ENCODE measurements at places on chromosomes 7 and 10.

GRCh38 chr10:4652111-4653010 lies 173.6 kb upstream of the AKR1E2 start:
- no peak for DNase-seq

DNA sequence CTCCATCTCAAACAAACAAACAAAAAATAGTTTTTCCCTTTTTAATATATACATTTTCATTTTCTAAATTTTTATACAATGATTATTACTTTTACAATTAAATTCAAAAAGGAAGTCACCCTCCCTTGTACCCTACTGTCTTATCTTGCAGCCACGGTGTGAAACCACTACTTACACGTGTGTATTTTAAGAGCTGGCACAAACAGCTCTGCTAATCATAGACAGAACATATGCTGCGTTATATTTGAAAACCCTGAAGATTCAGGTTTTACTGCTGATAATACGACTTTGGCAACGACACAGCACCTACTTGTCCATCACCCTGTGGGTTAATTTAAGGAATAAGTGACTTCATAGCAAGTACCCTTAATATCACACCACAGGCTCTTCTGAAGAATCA lies 991 bp downstream of the ANKRD61 start:
- DNase-seq, result no peak

GRCh38 chr10:127386606-127387327 lies 162.3 kb upstream of the NPS start:
- DNase-seq, result no peak

DNA sequence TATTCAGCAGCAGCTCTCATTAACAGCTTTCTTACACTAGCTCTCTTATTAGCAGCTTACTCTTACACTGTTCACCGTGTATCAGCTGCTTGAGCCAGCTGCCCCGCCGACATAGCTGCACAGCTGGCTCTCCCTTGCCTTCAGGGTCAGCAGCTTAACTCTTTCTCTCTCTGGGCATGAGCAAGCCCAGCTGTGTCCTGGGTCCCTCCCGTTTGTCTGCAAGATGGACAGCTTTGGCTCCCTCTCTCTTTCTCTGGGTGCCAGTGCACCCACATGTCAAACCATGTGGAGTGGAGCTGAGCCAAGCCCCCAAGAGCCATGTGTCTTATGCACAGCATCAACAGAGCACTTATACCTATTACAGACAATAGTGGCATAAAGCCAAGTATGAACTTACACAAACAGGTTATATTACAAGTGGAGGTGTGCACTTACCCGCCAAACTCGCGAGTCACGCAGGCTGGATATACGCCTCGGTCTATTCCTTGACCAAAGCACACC lies 35.7 kb upstream of the MTPAP start:
- DNase-seq, result peak; percentile 42

- DNase-seq, result peak; percentile 30
Measured at GRCh38 chr10:60473557-60473956, 83.9 kb upstream of the ANK3 start.

GRCh38 chr7:23679898-23680413 lies at the start of gene FAM221A:
FAM221A (plus strand) TSS chr7:23680199; CDS start chr7:23680219, 20 bp downstream.
- DNase-seq, result peak; percentile 70

- DNase-seq, result no peak
Measured at GRCh38 chr7:122515404-122515803, 183.5 kb downstream of the RNF133 start.

- DNase-seq, result peak; percentile 21
Measured at GRCh38 chr7:21568762-21569161, 25.9 kb downstream of the DNAH11 start.

GRCh38 chr10:68628576-68629127 lies 68.5 kb downstream of the TET1 start:
- DNase-seq, result no peak

- no peak for DNase-seq
Measured at GRCh38 chr7:111955616-111956015, 250.6 kb downstream of the DOCK4 start.

DNA sequence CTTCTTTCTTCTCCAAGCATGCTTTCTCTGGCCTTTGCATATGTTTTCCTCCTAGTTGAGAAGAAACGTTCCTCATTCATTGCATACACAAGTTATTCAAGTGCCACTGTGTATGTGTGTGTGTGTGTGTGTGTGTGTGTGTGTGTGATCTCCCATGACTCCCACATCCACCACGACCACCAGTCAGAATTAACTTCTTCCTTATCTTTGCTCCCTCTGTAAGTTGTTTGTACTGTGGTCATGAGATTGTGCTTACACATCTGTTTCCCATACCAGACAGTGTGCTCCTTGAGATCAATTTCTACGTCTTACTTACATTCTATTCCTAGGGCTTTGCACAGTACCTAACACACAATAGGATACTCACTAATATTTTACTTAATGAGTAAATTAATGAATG lies 22.4 kb upstream of the FAM13C start:
- DNase-seq, result no peak

- DNase-seq, result peak; percentile 49
Measured at GRCh38 chr10:60314069-60314940, 75.4 kb downstream of the ANK3 start.

GRCh38 chr10:971150-971542 lies 17.1 kb upstream of the GTPBP4 start:
- no peak for DNase-seq

- no peak for DNase-seq
Measured at GRCh38 chr10:101229266-101230182, at the start of gene LBX1. LBX1 (minus strand) TSS chr10:101229463; CDS start chr10:101228815, 648 bp downstream.

DNA sequence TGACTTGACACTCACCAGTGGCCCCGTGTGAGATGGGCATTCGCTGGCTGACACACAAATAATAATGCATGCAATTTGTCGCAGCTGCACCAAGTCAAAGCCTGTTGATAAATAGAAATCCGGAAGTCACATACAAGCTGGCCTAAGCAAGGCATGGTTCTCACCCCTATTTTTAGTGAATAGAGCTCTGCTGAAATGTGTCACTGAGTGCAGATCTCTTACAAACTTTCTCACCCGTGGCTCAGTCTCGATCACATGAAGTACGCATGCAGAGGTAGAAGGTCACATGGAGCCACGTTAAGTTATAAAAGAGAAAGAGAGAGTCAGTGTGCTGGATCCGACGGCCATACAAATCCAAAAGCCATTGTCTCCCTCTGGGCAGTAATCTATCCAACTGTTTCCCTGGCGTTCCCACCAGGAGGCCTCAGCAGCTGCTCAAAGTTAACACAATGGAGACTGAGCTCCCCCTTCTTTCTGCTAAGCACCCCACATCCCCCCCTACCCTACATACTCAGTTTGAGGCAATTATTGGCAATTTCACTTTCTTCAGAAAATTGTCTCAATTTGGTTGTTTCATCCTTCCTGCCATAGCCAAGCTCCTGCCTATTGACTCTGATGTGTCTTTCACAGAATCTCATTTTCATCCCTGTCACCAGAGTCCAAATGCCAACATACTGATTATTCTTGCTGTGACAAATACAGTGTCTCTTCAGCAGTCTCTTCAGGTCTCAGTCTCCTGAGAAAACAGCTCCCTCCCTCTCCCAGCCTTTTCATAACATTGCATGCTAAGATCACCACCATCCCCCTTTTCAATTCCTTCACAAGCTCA lies 473.3 kb upstream of the NRP1 start:
- DNase-seq, result no peak

- no peak for DNase-seq
Measured at GRCh38 chr7:147161405-147161804, 1044.8 kb downstream of the CNTNAP2 start.

DNA sequence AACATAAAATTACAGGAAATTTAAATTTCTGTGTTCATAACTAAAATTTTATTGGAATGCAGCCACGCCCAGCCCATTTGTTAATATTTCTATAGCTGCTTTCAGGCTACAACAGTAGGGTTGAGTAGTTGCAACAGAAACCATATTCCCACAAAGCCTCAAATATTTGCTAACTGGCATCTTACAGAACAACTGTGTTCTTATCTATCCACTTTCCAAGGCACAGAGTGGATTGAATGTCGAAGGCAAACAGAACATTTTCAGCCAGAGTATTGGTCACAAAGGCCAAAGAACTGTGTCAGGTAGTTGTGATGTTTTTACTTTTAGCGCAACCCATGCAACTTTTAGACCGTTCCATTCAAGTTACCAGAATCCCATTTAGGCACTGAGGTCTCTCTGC lies 51.1 kb upstream of the OPN4 start:
- DNase-seq, result no peak

GRCh38 chr7:31091924-31092434 lies 39.9 kb downstream of the ADCYAP1R1 start:
- DNase-seq, result no peak

GRCh38 chr7:114622221-114622620 lies 207.6 kb downstream of the FOXP2 start:
- no peak for DNase-seq

DNA sequence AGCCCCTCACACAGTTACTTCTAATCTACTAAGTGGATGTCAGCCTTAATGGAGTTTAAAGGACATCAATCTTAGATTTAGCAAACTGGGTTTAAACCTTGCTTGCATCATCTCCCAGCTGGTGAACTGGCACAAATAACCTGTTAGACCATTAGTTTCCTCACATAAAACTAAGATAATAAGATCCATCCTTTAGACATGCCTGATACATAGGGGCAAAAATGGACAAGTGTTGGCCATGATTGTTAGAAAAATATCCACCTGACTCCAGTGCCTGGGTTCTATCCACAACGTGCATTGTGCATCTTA lies 439.1 kb downstream of the TNS3 start:
- no peak for DNase-seq

- DNase-seq, result no peak
Measured at GRCh38 chr7:40945788-40946187, 757.1 kb downstream of the INHBA start.

DNA sequence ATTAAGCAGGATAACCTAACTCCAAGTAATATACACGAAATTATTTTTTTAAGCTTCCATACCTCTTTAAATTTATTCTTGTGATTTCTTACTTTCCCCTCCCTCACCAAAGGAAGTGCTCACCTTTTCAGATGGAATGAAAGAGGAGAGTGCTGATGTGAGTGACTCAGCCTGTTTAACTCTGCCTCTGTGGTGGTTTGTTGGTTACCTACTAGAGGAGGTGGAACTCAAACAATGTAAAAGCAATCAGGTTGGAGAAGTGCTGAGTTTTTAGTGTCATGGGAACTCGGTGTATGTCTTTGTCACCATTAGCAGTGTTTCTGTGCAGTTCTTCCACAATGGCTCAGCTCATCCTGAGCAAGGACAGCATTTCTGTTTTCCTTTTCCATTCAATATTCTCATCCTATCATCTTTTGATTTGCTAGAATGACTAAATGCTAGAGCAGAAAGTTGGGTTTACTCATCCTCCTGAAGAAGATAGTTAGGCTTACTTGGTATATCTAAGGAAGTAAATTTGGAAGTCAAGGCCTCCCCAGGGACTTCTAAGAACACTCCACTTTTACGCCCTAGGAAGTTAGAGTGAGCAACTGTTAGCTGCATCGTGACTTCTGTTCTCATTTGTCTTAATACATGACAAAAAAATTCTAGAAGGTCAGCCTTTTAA lies 6.0 kb downstream of the ADD3 start:
- no peak for DNase-seq

DNA sequence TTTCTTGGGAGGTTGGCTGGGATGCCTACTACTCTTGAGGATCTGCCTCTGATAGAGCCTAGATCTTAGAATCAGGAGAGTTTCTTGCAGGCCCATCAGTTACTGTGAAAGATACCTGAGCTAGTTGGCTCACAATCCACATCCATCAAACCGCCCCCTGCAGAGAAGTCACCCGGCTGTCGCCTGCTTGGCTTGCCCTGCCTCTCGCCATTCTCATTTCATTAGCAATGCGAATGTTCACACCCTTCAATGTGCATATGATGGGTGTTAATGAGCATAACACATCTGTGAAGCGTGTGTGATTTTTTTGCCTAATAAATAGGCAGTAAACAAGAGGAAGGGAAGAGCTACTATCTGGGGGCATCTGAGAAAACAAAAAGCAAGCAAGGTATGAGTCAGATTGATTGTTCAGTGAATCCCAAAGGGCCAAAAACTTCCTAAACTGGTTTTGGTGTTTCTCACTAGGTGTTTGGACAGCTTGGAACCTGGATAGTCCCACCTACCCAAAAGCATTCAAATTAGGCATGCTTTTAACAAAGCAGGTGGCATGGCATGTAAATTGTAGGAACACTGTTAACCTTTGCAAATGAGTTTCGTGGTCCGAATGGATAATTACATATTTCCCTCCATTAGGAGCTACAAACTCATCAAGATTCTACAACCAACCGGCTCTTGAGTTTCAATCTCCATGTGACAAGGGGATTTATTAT lies 272.3 kb upstream of the C7orf33 start:
- no peak for DNase-seq

DNA sequence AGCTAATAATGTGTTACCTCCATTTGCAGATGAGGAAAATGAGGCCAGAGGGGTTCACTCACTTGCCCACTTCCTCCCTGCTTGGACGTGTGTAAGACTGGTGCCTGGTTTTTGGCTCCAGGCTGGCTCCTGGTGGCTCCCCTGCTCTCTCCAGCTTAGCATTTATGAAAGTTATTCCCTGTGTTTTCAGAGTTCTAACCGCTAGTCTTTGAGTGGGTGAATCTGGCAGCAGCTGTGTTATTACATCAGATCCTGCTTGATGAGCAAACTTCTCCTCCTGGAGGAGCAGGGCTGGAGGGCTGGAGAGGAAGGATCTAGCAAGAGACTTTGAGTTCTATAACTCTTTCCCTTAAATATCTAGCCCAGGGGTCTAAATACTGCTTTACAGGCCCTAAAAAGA lies 80.9 kb upstream of the AGBL3 start:
- no peak for DNase-seq

DNA sequence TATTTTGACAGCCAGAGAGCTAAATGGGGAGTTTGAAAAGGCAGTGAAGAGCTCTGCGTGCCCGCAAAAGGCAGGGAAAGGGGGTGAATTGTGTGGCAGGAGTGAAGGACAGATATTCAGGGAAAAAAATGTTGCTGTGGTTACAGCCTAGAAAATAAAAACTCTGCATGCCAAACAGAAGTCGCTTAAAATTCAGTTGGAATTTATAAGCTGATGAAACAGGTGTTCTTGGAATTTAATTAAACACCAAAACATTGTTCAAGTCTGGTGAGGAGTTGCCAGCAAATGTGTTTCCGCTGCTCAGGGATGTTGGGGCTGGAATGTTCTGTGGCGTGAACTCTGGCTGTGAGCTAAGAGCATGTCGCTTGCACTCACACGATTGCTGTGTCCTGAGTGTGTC lies 169.3 kb downstream of the ADRA2A start:
- DNase-seq, result no peak

GRCh38 chr10:29681676-29682448 lies 47.1 kb upstream of the SVIL start:
- no peak for DNase-seq

GRCh38 chr10:122181041-122181732 lies 89.9 kb upstream of the BTBD16 start:
- no peak for DNase-seq

- DNase-seq, result no peak
Measured at GRCh38 chr7:29086545-29086944, 59.8 kb downstream of the CPVL start.

GRCh38 chr10:8233049-8233448 lies 178.6 kb downstream of the GATA3 start:
- no peak for DNase-seq

GRCh38 chr7:72028267-72028666 lies 383.9 kb downstream of the CALN1 start:
- DNase-seq, result no peak
